Smooth muscle cell of the pulmonary artery (primary cell): ENCODE measurements at places on chromosomes 7 and 10. TPM values are rescaled to one million over a fixed set of nuclear protein-coding genes. Genes with fewer than 3 reads are reported as not detected.

Gene SEMA3E
- total RNA-seq = 0.13 and 0.79 TPM in 2 replicates

Gene UNCX
- total RNA-seq = not detected in 2 replicates

Gene ARMC10
- total RNA-seq = 42.6 and 44.2 TPM in 2 replicates

Gene RHOBTB1
- 13.7 and 15.8 TPM in 2 replicates for total RNA-seq

Gene HOXA6
- 1.4 TPM in 1 of 2 replicates, not detected in the other for total RNA-seq

Gene MCM10
- total RNA-seq = 2.0 and 2.5 TPM in 2 replicates

Gene PRPS1L1
- total RNA-seq = not detected in 2 replicates

Gene BAMBI
- total RNA-seq = 12.2 and 14.7 TPM in 2 replicates

Gene PTPN20
- 3.8 and 4.5 TPM in 2 replicates for total RNA-seq

Gene SNX13
- 36.4 and 43.7 TPM in 2 replicates for total RNA-seq

Gene STAM
- 22.5 and 36.6 TPM in 2 replicates for total RNA-seq

Gene PALD1
- total RNA-seq = 0.40 and 1.4 TPM in 2 replicates

Gene CYP17A1
- total RNA-seq = not detected in 2 replicates

Gene MLXIPL
- total RNA-seq = 0.03 and 0.39 TPM in 2 replicates

Gene ADCK2
- total RNA-seq = 24.4 and 25.5 TPM in 2 replicates

Gene HABP2
- total RNA-seq = not detected in 2 replicates

Gene LYZL1
- not detected in 2 replicates for total RNA-seq

Gene GNAT3
- not detected in 2 replicates for total RNA-seq

Gene POLR2J2
- 3.2 and 3.7 TPM in 2 replicates for total RNA-seq

Gene ANKRD30A
- total RNA-seq = not detected in 2 replicates
